ENCODE measurements at places on chromosomes 2 and 18.

- no peak for DNase-seq
These were observed 273.3 kb upstream of the ERBB4 start for GRCh38 chr2:212811921-212812320.

GRCh38 chr2:134527381-134527780 lies 191.4 kb downstream of the TMEM163 start:
- no peak for DNase-seq

DNA sequence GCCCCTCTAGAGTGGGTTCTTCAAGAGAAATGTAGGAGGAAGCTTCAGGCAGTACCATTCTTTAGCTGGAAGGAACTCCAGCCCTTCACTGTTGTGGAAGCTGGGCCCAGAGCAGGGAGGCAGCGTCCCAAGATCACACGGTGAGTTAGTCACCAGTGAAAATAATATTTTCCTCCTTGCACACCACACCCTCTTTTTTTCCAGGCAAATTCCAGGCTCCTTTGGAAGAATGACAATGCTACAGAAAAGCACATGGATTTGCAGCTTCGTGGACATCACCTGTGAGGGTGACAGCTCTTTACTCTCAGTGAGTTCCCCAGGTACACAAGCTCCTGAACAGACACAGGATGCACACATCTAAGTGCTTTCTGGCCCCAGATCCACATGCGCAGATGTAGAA lies 157.1 kb downstream of the COL6A3 start:
- no peak for DNase-seq

DNA sequence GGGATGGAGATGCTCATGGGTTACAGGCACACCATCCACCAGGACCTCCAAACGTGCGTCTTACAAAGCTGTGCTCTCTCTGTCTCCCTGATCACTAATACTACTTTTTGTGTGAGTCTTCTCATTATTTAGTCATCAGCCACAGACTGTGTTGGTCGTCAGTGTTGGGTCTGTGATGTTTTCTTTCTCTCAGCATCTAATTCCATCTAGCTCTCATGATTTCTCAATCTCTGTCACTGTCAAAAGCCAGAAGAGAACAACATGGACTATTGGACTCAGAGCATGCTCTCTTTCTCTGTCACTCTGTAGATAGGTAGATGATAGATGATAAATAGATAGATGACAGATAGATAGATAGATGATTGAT lies 6.0 kb upstream of the ARL4C start:
- no peak for DNase-seq

DNA sequence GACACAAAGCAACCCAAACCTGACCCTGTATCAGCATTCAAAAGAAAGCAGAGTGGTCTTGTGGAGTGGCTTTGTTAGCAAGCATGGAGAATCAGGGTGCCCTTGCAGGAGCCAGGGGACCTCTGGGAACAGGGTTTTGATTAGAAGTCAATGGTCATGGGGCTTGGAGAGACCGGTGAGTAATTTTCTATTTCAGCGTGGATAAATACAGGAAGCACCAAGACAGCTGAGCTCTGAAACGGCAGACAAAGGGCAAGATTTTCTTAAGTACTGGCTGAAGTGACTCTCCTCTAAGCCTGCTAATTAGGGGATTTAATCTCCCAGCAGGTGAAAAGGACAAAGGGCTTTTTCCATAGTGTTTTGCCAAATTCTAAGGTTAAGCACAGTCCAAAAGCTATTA lies 78.0 kb upstream of the GAREM1 start:
- no peak for DNase-seq

DNA sequence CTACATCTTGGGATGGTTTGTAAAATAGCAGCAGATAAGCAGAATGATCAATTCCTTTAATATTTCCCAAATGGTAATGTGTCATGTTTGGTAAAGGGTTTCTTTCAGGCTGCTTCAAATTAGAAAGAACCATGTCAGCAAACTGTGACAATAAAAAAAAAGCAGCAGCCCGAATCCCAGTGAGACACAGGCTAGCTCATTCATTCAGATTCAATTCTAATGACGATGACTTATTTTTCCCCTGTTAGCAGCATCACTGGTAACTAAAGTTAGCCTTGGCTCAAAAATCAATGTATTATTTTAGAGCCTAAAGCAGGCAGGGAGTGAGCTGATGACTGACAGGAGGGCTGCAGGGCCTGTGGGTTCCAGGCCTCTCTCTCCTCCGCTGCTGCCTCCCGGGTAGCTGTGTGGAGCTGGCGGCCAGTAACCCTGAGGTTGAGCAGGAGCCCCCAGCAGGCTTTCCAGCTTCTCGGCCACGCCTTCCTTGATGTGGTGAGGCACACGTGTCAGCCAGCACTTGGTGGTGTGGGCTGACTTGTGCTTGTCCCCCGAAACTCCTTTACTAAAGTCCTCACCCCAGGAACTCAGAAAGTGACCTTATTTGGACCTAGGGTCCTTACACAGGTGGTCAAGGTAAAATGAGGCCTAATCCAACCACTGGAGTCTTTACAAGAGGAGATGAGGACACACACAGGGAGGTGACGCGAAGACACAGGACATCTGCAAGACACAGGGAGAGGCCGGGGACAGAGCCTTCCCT lies 120.5 kb upstream of the HS6ST1 start:
- DNase-seq, result no peak

DNA sequence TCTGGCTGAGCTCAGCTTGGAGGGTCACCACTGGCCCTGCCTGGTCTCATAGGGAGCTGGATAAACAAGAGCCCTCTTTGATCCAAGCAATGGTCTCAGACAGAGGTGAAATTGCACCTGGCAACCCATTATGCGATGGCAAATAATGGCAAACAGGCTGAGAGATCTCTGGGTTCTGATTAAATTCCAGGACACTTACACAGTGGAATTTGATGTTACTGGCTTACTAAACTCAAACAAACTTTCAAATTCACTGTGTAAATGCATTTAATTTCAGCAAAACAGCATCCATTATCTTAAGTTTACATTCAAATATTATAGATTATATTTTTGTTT lies 19.5 kb upstream of the STAT4 start:
- no peak for DNase-seq

DNA sequence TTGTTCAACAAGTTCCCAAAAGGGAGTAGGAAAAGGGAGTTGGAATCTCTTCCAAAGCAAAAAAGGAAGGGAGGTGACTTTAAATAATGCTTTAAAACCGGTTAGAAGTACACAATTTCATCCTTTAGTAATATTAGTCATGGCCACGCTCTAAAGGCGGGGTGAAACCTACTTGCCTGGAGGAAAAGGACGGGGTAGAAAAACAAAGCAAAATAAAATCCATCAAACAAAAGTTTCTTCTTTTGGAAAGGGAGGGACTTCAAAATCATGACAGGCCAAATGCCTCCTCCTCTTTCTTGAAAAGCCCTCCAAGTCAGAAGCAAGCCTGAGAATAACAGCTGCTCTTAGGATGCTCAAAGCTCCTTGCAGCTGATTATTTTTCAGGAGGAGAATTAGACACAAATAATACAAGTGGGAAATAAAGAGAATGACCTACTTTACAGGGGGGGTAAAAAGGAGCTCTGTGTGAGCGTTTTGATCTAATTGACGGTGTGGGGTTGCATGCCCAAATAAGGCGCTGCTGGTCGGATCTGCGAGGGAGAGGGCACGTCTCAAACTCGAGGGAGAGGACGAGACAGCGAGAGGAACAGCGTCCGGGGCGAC lies 1.8 kb upstream of the NPAS2 start:
- DNase-seq, result no peak

GRCh38 chr2:165681841-165682240 lies 112.2 kb downstream of the GALNT3 start:
- no peak for DNase-seq

- DNase-seq, result no peak
These were observed 6.1 kb downstream of the MAB21L4 start for GRCh38 chr2:240889601-240890560.

- no peak for DNase-seq
These were observed 64.0 kb upstream of the PMAIP1 start for GRCh38 chr18:59835605-59836379.

DNA sequence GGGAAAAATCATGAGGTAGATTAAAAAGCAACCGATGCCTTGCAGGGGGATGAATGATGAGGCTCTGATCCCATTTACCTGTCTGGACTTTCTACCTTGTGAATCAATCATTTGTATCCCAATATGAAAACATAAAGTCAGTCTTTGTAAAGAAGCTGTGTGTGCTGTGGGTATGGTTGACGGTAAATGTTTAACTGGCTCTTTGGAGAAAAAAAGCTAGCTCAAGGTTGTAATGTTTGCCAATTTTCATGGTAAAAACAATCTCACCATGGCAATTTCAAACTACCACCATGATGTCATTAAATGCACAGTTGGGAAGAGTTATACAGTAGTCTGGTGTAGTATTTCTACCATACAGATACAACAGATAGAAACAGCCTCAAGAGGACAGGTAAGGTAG lies 14.6 kb downstream of the TTR start:
- DNase-seq, result no peak

GRCh38 chr2:175195012-175195411 lies 13.5 kb upstream of the ATP5MC3 start:
- DNase-seq, result no peak

- no peak for DNase-seq
These were observed 157.6 kb downstream of the LRATD1 start for GRCh38 chr2:14790041-14790640.

DNA sequence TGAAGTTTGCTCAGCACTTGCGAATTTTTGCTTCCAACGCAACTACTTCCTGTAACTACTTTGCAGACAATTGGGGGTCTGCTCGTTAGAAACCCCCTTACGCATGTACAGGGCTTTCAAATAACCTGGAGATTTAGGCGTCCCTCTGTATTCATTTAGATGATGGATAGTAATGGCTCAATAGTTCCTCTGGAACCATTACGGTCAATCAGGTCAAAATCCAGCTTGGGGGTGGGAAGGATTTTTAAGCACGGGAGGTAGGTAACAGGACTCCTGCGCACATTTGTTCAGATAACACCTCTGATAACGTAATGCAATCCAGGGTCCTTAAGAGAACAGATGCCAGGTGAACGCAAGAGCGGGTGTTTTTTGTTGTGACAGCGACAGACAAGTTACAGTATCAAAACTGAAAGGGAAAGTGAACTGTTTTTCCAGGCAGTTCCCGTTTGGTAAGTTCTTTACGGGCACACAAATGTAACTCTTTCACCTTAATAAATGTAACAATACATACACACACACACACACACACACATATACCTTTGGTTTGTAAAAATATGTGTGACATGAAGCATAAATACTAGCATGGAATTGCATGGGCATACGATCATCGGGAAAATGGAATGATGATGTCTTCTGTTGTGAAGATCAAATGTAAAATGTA lies 3.8 kb upstream of the OSR1 start:
- peak; percentile 36 for DNase-seq

- no peak for DNase-seq
These were observed 931 bp upstream of the TMEM131 start for GRCh38 chr2:97996679-97997078.

DNA sequence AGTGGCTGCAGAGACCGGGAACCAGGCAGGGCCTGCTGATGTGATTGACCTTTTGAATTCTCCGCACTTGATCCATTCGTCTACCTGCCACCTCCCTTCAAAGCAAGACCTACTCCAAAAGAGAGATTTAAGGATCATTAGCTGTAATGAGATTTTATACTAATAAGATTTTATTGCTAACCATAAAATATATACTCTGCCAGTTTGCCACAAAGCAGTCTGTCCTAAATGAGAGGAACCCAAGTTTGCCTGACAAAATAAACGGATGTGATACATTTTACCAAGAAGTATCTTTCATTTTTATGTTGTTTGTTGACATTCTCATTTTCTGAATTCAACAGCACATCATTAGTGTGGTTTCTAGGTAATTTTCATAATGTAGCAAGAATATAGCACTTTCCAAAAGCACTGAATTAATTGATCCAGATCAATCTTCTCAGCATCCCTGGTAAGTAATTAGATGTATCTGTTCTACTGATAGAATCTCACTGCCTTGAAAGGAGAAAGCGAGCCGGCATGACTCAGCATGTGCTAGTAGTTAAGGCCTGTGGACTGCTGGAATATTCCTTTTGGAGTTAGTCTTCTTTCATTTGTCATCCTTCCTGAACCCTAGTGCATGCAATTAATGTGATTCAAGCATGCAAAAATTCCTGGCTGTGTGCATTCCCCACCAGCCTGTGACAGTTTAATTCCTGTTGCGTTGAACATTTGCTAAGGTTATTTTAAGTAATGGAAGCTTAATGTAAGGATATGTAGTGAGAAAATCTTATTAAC lies 128.5 kb downstream of the ARL6IP6 start:
- no peak for DNase-seq

All from CD4-positive, alpha-beta T cell treated with Interleukin-4 for 4 hours (primary cell).